Epithelial cell of alveolus of lung (primary cell): ENCODE measurements at places on chromosomes 5 and 9. TPM values are rescaled to one million over a fixed set of nuclear protein-coding genes. Genes with fewer than 3 reads are reported as not detected.

NAIF1 gene
- total RNA-seq = 6.6 and 11.5 TPM in 2 replicates

SPATA31A7 gene
- not detected in 2 replicates for total RNA-seq

ZNF367 gene
- 2.8 and 3.2 TPM in 2 replicates for total RNA-seq

WHRN gene
- total RNA-seq = 0.78 and 2.2 TPM in 2 replicates

ARSB gene
- total RNA-seq = 17.8 and 26.2 TPM in 2 replicates

NR2F1 gene
- 85.3 and 452 TPM in 2 replicates for total RNA-seq

PCDHGB6 gene
- 1.2 and 5.7 TPM in 2 replicates for total RNA-seq

ITK gene
- not detected in 2 replicates for total RNA-seq

FOXD4L6 gene
- total RNA-seq = 1.4 TPM in 1 of 2 replicates, not detected in the other

WNK2 gene
- not detected in 2 replicates for total RNA-seq

CDH9 gene
- 0.13 TPM in 1 of 2 replicates, not detected in the other for total RNA-seq

TUSC1 gene
- total RNA-seq = 11.5 and 16.0 TPM in 2 replicates

SPINK6 gene
- total RNA-seq = not detected in 2 replicates

SOHLH1 gene
- not detected in 2 replicates for total RNA-seq

LECT2 gene
- not detected in 2 replicates for total RNA-seq

BTNL9 gene
- total RNA-seq = not detected in 2 replicates

FGF10 gene
- total RNA-seq = 0.13 and 40.6 TPM in 2 replicates

HMGCS1 gene
- 8.5 and 82.2 TPM in 2 replicates for total RNA-seq

TRIP13 gene
- 6.1 and 28.8 TPM in 2 replicates for total RNA-seq

NUP155 gene
- total RNA-seq = 19.1 and 25.1 TPM in 2 replicates

SPARC gene
- total RNA-seq = 1,078 and 1,962 TPM in 2 replicates

CDX1 gene
- 0.78 TPM in 1 of 2 replicates, not detected in the other for total RNA-seq

SAXO1 gene
- total RNA-seq = not detected in 2 replicates

MARCHF11 gene
- not detected in 2 replicates for total RNA-seq
